Vagina (tissue), 2 donors: ENCODE measurements at places on chromosomes 1 and 21.

- no peak for DNase-seq
Observed at GRCh38 chr1:65946960-65947359, 154.3 kb downstream of the PDE4B start.

DNA sequence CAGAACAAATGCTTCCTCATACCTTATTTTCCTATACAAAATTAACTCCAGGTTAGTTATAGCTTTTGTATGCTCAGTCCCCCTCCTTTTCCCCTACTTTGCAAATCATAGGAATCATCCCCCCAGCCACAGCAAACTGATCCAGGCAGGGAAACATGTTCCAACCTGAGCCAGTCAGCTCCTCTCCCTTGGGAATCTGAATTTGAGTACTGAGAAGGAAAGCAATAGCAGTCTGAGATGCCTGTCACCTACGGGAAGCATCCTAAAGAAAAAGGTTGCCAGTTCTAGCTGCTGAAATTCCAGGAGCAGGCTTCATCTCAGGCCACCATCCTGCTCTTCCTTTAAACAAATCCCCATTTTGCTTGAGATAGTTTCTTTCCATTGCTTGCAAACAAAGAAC is 6.9 kb downstream of the ADSS2 start:
- no peak for DNase-seq

- DNase-seq = no peak
Observed at GRCh38 chr1:235265900-235266299, 62.1 kb downstream of the ARID4B start.

GRCh38 chr1:30892671-30893073 is 15.9 kb downstream of the SDC3 start:
- DNase-seq = no peak

DNA sequence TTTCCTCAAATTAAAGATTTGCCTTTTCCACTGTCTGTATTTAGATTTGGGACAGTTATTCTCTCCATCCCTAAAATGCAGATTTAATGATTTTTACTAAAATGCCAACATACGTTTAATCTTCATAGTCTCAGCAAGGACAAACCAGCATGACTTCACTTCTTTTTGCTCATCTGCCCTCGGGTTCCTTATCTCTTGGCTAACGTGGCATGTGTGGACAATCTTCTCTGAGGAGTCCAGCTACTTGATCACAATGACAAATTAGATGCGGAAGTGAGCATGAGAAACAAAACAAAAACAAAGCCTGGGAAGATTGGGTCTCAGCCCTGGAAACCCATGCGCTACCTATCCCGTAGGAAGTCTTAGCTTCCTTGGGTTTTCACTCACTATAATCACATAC is 1.0 kb downstream of the MRAP start:
- no peak for DNase-seq

DNA sequence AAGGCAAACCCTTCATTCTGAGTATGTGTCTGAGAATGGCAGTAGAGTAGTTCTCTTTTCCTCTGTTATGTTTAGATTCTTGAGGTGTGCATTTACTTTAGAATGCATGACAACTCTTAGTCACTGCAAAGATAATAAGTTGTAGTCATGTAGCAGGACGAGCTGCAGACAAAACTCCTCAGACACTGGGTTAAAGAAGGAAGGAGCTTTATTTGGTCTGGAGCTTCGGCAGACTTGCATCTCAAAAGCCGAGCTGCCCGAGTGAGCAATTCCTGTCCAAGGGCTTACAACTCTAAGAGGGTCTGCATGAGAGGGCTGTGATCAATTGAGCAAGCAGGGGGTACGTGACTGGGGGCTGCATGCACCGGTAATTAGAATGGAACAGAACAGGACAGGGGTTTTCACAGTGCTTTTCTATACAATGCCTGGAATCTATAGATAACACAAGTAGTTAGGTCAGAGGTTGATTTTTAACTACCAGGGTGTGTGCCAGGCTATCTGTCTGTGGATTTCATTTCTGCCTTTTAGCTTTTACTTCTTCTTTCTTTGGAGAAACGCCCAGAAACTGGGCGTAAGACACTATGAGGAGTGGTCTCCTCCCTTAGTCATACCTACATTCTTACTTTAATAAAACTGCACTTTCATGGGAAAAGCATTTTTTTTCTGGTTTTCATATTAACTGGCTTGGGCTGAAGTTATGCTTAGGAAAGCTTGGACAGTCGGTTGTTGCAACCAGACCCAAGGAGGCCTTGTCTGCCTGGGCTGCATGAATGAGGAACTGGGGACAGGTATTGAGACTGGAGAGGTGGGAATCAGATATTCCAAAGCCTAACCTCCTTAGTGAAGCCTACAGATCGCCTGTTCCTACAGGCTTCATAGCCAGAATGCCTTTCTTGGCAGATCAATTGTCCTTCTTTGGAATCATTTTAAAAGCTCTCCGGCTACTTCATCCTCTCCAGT is 115.1 kb downstream of the RHOU start:
- peak; percentile 42 for DNase-seq

GRCh38 chr1:90274376-90274775 is 279.5 kb downstream of the ZNF326 start:
- no peak for DNase-seq

DNA sequence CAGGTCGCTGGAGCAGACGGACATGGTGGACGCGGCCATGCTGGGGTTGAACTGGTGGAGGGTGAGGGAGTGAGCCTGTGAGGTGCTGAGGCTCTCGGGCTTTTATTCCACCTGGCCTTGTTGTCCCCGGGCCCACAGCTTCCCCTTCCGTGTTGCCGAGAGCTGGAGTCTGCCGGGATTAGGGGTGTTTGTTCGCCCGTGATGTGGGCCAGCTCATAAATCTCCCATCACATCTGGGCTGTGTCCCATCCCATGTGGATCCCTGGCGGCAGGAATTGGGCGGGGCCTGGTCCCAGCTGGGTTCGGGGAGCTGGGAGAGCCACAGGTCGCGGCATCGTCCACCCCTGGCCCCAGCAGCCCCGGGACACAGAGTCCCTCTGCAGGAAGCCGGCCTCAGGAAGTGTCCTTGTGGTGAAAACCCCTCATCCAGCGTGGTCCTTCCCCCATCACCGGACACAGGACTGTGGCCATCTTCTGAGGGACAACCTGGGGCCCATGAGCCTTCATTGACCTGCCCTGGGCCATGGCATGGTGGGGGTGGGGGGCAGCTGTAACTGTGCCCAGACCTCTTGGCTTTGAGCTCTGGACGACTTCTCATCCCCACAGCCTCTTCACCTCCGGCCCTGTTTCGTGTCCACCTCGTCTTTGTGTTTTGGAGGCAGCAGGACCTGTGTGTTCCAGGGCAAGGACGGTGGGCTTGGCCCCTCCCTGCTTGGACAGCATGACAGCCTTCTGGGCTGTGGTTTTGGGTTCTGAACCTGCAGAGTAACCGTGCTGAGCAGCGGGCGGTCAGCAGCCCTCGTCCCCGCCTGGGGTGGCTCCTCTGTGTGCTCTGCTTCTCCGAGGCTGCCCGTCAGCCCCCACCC is at the start of gene KRTAP10-6:
TSS of gene KRTAP10-6 (minus strand) at position 60 of the 866 bp plus-strand sequence. CDS start at position 39, 21 bp downstream.
- DNase-seq = peak; percentile 95

GRCh38 chr1:240004086-240004749 is 87.5 kb upstream of the FMN2 start:
- no peak for DNase-seq

- no peak for DNase-seq
Observed at GRCh38 chr1:55447488-55447887, 232.3 kb upstream of the USP24 start.

DNA sequence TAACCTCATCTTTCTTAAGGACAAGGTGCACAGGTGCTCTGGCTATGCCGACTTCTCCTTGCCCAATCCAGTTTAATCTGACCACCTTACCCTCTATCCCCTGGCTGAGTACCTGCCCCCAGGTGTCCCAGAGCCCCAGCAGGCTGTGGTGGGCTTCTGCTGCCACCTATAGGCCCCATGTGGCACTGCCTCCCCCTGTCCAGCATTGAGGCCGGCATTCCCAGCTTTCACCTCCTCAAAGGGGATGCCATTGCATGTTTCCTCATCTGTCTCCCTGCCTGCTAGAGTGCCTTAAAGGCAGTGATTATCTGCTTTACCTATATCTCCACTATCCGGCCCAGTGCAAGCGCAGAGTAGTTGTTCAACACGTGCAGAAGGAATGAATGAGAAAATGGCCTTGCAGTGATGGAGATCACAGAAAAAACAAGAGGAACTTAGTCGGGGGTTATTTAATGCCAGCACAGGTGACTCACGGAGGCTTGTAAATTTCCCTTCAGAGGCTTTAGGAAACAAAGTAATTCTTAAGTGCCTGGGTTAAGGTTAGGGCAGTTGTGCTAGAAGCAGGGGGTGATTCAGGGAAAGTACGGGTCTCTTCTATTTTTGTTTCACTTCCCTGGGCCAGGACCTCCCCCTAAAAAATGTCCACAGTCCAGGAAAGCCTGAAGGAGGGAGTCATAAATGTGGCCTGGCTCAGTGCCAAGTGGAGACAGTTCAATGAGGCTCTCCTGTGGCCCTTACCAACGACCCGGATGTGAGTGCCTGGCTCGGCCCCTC is 131.8 kb upstream of the NGF start:
- peak; percentile 58 for DNase-seq

DNA sequence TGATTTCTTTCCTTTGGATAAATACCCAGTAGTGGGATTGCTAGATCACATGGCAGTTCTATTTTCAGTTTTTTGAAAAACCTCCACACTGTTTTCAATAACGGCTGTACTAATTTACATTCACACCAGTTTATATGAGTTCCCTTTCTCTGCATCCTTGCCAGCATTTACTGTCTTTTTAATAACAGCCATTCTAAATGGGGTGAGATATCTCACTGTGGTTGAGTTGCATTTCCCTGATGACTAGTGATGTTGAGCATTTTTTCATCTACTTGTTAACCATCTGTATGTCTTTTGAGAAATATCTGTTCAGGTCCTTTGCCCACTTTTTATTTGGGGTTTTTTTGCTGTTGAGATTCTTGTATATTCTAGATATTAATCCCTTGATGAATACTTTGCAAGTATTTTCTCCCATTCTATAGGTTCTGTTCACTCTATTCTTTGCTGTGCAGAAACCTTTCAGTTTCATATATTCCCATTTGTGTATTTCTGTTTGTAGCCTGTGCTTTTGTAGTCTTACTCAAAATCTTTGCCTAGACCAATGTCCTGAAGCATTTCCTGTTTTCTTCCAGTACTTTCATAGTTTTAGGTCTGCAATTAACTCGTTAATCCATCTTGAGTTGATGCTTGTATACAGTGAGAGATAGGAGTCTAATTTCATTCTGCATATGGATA is 7.3 kb downstream of the HENMT1 start:
- no peak for DNase-seq

DNA sequence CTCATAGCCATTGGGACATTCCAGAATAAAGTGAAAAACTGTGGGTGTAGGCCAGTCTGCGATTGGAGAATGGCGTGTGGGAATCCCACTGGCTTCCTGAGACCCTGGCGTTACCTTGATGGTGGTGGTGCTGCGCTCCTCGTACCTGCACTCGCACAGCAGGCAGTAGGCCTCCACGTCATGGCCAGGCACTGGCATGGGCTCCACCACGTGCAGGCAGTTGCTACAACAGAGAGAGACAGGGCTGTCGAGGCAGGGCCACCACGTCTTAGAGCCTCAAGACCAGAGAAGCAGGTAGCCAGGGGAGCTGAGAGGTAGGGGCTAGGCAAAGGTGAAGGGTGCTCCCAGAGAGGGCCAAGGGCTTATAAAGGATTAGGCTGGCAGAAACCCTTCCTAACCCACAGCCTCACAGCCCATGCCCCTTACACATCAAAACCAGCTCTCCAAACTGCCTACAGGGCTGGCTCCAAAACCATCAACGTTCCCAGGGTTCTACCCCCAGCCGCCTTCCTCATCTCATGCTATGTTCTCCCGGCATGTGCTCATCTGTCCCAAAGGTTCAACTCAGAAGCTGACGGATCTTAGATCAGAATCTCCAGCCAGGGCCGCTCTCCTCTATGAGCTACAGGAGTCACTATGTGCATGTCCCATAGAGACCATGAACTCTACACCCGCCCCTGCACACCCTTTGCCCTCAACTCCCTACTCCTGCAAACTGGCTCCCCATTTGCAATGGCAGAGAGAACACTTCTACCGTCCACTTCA is 7.5 kb downstream of the TMEM9 start:
- no peak for DNase-seq

- no peak for DNase-seq
Observed at GRCh38 chr1:54081306-54082270, 28.2 kb downstream of the TCEANC2 start.

DNA sequence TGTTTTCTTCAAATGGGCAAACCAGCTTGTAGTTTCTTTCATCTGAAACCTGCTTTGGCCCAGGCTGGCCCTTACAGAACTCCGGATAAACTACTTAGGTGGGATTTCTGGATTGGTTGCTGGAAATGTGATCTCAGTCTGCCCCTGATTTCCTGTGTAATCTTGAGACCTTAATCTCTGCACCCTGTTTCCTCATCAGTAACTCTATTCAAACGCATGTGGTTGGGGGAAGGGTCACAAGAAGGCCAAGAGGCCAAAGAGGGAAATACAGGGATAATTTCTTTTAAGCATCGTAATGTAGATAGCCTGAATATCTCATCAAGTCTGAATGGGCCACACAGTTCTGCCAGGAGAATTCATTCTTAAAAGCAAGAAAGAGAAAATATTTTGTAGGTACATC is 483.6 kb downstream of the LTN1 start:
- DNase-seq = no peak

GRCh38 chr1:202017749-202018467 is 7.5 kb downstream of the ELF3 start:
- DNase-seq = no peak

DNA sequence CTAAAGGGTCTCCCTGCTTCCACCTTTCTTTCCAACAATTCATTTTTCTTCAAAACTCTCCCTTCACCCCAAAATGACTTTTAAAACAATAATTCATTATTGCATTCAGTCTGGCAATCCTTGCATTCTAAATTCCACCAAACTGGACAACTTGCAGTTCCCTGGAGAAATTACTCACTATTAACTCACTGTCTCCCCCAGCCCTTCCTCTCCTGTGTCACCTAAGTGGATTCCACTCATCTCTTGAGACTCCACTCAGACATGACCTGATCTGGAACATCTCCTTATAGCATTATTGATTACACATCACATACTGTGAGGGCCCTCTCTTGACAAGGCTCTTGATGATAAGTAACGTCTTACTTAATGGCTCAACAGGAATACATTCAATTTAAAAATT is 257.1 kb downstream of the BRINP2 start:
- no peak for DNase-seq

GRCh38 chr1:8047686-8048445 is 21.8 kb upstream of the ERRFI1 start:
- no peak for DNase-seq

GRCh38 chr1:7988576-7988975 is 27.1 kb downstream of the PARK7 start:
- no peak for DNase-seq

- no peak for DNase-seq
Observed at GRCh38 chr1:46489169-46489637, 433 bp upstream of the DMBX1 start.

- DNase-seq = no peak
Observed at GRCh38 chr1:40141878-40142535, 19.2 kb upstream of the RLF start.

DNA sequence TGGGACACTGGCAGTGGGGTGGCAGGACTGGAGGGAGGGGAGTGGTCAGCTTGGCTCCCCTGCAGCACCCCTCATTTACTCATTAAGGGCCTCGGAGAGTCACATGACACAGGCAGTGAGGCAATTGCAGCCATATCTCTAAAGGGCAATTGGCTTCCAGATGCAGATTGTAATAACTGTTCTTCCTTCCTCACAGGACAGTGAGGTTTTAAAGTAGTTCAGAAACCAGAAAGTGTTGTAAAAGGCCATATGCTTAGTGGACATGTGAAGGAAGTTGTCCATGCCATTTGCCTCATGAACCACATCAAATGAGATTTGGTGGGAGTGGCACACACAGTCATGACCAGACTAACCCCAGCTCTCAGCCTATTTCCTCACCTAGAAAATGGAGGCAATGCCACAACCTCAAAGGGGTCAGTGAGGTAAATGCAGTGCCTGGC is 11.1 kb downstream of the MTX1 start:
- DNase-seq = no peak
